ENCODE measurements at places on chromosomes 5 and 9.

GRCh38 chr5:16412556-16412955 is 53.0 kb downstream of the ZNF622 start:
- no peak for DNase-seq

DNA sequence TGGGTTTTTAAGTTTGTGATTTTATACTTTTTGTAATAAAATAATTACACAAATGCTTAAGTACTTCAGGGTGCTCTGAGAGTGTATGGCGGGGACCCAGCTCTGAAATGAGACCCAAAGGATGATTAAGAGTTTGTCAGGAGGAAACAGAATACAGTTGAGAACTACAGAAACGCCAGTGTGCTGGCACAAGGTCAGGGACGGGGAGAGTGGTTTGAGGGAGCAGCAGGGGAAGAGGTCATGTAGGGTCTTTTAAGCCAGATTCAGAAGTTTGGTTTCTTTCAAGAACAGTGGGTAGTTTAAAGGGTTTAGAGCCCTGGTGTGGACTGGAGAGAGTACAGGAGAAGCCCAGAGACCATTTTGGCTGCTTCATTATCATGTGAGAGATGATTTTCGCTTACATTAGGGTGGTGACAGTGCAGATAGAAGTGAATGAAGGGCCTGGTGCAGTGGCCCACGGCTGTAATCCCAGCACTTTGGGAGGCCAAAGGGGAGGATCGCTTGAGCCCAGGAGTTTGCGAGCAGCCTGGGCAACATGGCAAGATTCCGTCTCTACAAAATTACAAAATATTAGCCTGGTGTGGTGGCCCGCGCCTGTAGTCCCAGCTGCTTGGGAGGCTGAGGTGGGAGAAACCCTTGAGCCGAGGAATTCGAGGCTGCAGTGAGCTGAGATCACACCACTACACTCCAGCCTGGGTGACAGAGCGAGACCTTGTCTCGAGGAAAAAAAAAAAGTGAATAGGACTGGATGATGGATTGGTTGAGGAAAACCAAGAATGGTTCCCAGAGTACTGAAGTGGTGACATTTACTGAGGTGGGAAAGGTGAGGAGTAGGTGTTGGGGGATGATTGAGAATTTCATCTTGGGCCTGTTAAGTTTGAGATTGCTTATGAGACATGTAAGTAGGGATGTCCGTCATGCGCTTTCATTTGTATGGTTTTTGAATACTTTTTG is 1.4 kb upstream of the ETF1 start:
- peak; percentile 12 for DNase-seq

DNA sequence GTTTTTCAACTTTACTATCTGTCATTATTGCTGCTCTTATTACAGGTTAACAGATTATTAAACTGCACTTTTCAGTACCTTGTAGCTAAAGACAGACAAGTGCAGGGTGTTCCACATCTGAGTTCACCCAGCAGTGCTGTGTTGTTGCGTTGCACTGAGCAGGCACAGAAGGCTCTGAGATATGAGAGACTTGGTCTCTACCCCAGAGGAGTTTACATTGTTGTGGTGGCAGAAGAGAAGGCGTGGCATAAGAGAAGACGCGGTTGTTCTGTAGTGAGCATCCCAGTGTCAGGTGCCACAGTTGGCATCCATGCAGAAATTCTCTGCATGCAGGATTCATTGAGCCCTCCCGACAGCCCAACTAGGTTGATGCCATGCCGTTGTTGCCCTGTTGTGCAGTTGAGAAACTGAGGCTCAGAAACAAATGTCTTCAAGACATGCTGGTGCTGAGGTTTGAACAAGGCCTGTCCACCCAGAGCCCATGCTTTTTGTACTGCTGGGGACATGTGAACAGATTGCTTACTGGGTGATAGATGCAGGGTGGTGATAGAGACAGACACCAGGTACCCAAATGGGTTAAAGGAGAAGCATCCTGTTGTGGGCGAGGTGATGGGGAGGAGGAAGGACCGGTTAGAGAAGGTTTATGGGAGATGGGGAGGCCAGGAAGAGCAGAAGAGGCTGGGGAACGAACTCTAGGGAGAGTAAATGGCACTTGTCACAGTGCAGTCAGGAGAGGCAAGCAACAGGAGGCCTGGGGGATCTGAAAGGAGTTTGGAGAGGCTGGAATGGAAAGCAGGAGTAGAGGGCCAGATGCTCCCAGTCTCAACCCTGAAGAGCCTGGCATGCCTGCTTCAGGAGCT is 8.2 kb downstream of the ABL1 start:
- DNase-seq: no peak

- DNase-seq: no peak
Observed at GRCh38 chr5:140631036-140631417, 1.9 kb downstream of the CD14 start.

DNA sequence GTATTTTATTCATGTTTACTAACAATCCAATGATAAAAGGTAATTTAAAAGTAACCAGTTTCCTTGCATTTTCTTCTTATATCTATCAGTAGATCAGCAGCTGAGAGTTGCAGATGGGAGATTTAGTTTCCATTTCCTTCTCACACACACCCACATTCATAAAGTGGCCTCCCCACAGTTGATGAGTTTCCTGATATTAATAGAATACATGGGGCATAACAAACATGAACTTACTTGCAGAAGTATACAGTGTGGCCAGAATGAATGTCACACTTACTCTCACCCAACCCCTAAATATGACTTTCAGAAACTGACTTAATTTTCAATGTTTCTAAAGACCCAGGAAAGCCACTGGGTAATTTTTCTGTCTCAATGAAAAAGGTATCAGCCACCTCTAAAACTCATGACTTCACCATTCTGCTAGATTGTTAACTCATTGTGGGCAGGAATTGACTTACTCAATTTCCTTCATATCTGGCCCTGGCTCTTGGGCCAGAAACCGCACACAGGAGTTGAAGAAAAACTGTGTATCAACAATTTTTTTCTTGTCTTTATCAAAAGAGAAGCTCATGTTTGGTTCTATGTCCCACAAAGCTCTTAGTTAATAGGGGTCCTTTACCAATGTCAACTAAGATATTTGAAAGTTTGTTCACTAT is 63.5 kb upstream of the OSMR start:
- no peak for DNase-seq

DNA sequence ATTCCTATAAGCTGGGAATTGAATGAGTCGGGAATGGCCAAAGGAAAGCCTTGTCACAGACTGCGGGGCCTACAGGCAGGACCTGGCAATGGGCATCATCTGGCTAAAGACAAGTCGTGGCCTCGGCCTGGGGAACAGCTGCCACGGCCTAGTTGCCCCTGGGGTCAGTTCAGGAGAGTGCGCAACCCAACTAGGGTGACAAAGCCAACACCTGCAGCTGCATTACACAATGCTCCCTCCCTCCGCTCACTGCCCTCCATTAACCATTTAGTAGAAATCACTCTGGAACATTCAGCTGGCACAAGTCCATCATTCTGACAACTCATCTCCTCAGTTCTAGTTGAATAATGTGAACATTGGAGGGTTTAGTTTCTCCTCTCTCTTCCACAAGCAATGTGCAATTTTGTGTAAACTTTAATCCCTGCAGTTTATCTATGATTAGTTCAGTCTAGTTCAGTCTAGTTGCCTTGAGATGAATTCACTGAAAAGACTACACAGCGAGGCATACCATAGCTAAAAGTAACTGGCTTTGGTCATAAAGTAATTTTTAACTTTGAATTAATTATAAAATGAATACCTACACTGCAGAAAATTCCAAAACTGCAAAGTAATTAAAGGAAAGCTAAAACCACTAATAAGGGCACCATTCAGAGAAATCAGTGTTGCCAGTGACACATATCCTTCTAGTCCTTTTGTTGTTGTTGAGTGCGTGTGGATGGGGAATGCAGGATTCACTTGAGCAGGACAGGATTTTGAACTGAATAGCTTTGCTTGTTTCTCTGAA is 5.1 kb downstream of the GLDC start:
- DNase-seq: peak; percentile 51

- DNase-seq: no peak
Observed at GRCh38 chr5:163586531-163586956, 81.1 kb downstream of the MAT2B start.

DNA sequence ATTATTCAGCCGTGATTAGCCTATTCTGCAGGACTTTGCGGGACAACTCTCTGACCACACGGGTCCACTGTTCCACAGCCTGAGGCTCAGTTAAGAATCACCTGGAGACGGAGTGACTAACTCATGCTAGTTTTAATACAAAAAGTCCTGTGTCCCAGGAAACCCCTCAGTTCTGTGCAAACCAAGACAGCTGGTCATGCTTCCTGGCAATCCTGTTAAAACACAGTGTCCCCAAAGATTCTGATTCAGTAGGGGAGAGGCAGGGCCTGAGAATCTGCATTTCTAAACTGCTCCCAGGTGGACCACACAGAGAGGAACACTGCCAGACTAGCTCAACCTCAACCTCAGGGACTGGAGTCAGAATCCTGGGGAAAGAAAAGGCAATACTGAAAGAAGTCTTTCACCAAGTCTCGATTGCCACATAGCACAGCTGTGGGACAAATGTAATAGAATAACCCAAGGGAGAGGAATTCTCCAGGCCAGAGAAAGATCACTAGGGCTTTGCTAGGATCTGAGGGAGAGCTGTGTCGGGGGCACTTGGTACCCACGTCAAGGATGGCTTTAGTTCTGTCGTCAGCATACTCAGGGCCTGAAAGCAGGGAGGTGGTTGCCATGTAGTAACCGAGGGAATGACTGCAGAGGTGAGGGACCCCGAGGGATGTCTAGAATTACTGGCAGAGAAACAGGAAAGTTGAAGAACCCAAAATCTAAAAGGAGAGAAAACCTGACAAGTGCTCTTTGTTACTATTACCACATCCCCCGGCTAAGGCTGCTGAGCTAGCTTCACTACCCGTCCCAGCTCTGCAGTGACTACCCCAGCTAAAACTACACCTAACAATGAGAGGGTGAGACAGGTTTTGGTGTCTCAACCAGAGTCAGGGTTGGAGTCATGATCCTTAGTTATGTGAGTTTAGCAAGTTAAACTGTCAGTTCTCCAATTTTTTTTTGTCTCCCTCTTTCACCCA is 8.6 kb downstream of the SUSD1 start:
- DNase-seq: peak; percentile 29

Measured in thyroid gland (tissue), 4 donors.